ENCODE measurements at places on chromosomes 3 and 15.
A peak's percentile ranks its signal among the peaks of the same experiment; 100 is the strongest.

GRCh38 chr3:190384309-190384756 is 3.6 kb upstream of the CLDN16 start:
- peak; percentile 2 for DNase-seq

- no peak for DNase-seq
These were observed 23.1 kb upstream of the HERC1 start for GRCh38 chr15:63856711-63857460.

DNA sequence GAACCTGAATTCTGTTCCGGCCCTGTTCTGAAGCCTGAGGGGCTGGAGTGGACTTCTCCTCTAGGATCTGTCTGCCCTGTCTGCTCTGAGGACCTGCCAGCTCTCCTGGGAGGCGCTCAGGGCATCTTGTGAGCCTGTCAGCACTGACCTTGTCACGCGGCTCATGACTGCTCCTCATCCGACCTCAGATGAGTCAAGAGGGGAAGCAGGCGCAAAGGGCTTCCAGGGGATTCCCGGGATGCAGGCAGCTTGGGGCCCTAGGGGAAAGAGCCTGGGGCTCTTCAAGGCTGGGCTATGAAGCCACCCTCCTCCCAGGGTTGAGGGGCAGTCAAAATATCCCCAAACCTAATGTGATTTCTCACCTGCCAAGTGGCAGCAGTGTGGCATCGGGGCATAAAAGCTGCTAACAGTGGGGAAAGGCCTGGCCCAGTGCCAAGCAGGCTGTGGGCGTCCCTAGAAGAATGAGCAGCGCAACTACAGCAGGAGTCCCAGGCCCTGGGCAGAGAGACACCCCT is 27.6 kb upstream of the ANKDD1A start:
- peak; percentile 86 for DNase-seq

DNA sequence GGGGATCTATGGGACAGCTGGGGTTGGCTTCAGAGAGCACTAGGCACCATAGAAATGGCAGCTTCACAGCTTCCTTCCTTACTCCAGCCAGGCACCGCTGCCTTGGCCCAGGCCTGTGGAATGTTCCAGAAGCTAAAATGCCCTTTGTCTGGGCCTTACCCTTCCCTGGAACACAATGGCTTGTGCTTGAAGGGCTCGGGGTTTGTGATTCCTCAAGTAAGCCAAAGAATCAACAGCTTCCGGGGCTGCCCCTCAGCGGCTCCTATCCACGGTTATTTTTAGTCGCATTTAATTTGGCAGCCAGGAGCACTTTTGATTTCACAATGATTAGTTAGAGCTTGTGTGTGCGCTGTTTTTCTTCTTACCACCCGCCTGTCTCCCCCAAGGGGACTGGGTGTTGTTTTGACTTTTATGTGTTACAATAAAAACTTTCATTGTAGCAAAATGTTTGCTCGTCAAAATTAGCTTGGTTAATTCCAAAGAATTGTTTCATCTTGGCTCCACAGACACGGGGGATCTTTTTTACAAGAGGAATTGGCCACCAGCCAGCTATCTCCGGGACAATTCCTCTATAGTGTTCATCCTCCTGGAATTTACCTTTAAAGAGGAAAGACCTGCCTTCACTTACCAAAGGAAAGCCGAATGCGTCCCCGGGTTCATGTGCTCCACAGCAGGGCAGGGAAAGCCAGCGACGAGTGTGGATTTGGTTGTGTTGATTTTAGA is 73.8 kb downstream of the TLE3 start:
- no peak for DNase-seq

GRCh38 chr3:51815614-51816013 is 36.6 kb upstream of the IQCF6 start:
- DNase-seq, result no peak

DNA sequence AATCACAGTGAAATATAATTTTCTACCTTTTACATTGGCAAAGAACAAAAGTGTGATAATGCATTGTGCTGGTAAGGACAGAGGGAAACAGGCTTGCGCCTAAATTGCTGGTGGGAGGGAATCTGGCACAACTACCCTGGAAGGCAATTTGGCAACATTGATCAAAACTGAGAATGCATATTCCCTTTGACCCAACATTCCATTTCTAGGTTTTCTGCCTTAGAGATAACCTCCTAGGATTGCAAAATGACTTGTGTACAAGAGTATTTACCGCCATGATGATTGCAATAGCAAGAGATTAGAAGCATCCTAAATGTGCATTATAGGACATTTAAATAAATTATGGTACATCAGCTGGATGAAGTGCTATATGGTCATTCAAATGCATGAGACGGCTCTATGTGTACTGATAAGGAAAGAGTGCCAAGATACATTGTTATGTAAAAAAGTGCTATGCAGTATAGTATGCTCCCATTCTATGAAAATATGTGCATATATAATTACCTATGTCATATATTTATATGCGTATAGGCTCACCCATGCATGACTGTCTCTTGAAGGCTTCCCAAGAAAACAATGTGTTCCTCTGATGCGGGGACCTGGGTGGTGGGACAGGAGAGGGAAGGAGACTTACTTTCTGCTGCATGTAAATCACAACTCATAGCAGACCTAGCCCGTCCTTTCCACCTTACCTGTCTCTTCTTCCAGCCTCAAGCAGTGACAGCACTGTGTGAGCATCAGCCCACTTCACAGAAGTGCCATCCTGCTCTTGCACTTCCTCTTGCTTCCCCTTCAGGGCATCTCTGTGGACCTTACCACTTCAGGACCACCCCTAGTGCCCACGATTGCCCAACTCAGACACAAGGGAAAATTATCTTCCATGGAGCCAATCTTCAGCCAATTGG is 249.9 kb upstream of the TLE3 start:
- no peak for DNase-seq
